Activated T-helper 17 cell treated with anti-CD3 and anti-CD28 coated beads, Interleukin-2, amount 50 U/mL, for 72 hours (primary cell): ENCODE measurements at places on chromosomes 11 and 22.

- ATAC-seq, result no peak
These were observed 27.3 kb downstream of the FAM118A start for GRCh38 chr22:45336971-45337431.

- no peak for ATAC-seq
These were observed 7.0 kb downstream of the ALDH3B1 start for GRCh38 chr11:68016904-68017817.

GRCh38 chr11:34416088-34416487 is 22.6 kb upstream of the CAT start:
- no peak for ATAC-seq

- peak; percentile 86 for ATAC-seq
These were observed 716 bp upstream of the DDB2 start for GRCh38 chr11:47213950-47214565.

DNA sequence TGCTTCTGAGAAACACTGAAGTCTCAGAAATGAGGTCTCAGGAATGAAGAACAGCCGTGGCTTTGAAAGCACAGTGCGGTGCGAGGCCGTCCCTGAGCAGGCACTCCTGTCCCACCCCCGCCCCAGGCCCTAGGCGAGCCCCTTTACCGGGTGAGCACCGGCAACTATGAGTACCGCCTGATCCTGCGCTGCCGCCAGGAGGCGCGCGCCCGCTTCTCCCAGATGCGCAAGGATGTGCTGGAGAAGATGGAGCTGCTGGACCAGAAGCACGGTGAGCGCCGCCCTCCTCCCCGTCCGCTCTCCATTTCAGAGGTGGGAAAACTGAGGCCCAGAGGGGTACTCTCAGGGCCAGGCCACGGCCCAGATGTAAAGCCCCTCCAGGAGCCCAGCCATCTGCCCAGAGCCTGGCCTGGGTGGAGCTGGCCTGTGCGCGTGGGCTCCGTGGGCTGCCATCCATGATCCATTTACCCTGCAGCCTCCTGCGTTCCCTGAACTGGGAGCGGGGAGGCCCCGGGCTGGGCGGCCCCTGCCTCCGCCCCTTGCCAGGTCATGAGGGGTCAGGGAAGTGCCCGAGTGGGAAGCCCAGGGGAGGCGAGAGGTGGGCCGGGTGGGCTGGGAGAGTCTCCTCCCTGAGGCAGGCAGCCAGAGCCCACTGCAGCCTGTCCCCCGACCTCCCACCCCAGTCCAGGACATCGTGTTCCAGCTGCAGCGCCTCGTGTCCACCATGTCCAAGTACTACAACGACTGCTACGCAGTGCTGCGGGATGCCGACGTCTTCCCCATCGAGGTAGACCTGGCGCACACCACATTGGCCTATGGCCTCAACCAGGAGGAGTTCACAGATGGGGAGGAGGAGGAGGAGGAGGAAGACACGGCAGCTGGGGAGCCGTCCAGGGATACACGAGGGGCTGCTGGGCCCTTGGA is 9.5 kb downstream of the SLC16A8 start:
- ATAC-seq, result no peak

- no peak for ATAC-seq
These were observed 37.5 kb downstream of the MYBPC3 start for GRCh38 chr11:47314992-47315391.

DNA sequence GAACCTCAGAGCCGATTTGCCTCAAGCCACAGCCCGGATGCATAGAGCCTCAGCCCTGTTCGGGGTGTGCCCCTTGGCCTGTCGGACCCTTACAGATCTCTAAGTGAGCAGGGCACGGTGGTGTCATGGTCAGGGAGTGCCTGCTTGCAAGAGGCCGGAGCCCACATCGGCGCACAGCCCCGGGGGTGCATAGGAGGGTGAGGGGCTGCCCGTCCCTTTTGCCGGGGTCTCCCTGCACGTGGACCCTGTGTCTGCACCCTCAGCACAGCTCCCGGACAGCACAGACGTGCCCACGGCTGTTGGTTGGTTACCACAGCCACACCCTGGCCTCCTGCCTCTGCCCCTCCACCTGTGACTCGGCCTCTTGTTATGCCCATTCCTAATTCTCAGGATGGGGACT is 6.5 kb downstream of the RAB36 start:
- no peak for ATAC-seq

- ATAC-seq, result no peak
These were observed 2.7 kb downstream of the C2CD2L start for GRCh38 chr11:119109843-119110242.

DNA sequence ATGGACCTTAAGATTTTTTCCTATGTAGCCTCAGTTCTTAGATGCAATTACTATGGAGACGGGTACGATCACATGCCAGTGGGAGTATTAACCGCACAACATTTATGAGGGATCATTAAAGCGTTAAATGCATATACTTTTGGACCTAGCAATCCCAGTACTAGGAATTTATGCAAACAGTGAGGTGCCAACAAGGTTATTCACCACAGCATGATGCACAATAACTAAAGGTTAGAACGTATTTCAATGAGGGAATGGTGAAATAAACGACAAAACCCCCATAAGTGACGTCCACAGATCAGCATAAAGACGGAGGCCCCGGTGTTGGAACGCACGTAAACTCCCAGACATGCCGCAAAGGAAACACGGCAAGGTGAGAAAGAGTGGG is 539 bp downstream of the SIRT3 start:
- peak; percentile 53 for ATAC-seq

DNA sequence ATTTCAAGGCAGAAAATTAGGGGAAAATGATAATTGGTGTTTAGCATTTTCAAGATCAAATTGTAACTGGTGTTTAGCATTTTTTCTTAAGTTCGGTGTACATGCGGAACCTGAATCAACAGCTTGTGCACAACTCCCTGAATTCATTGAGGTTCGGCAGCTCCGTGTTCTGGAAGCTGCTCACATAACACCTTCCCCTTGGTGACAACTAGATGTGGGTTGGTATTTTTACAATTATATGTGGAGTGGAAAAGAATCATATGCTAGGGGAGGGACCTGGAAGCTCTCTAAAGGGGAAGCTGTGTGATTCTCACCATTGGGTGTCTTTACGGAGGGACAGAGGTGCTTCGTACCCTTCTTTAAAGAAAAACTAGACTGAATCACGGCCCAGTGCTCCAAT is 199.0 kb upstream of the MTNR1B start:
- ATAC-seq, result no peak

- ATAC-seq, result no peak
These were observed 9.5 kb upstream of the MICAL2 start for GRCh38 chr11:12100841-12101242.
